ENCODE measurements at places on chromosomes 5 and 9.

DNA sequence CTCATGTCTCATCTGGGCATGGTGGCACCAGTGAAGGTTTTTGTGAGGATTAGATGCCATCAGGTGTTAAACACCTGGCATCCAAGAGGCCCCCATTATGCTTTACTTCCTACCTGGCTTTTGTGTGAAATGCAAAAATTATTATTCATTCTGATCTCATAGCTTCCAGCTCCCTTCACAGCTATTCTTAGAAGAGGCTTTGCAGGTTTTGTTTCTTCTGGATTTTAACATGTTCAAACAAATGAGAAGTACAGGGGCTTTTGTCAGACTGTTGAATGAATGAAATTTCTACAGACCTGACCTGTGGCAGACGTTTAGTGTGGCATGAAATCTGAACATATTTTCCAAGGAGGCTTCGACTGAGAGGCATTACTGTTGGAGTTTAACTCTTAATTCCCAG lies 14.3 kb upstream of the CORO2A start:
- no peak for DNase-seq

GRCh38 chr5:36442352-36442751 lies 140.7 kb upstream of the RANBP3L start:
- no peak for DNase-seq

- no peak for DNase-seq
These were observed 43.1 kb downstream of the SAXO1 start for GRCh38 chr9:18989865-18990264.

DNA sequence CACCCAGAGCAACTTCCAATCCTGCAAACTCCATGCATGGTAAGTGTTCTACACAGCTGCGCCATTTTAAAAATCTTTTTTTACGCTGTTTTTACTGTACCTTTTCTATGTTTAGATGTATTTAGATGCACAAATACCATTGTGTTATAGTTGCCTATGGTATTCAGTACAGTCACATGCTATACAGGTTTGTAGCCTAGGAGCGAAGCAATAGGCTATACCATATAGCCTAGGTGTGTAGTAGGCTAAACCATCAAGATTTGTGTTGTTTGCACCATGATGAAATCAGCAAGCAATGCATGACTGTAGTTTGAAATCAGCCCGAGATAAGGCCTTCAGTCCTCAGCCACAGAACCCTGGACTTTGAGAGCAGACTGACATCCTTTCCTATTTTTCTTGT lies 101.2 kb downstream of the LIX1 start:
- DNase-seq = no peak

- no peak for DNase-seq
These were observed 282.4 kb downstream of the EFNA5 start for GRCh38 chr5:107388141-107388861.

Data from NCI-H2029 treated with DMSO at 0.1 percent for 48 hours (cell line).